Activated CD4-positive, alpha-beta T cell treated with anti-CD3 and anti-CD28 coated beads, Interleukin-2, amount 50 U/mL, for 1 hour (primary cell): ENCODE measurements at places on chromosomes 13 and 19.
A peak's percentile ranks its signal among the peaks of the same experiment; 100 is the strongest.

GRCh38 chr19:14089662-14090508 is 666 bp downstream of the SAMD1 start:
- peak; percentile 46 for DNase-seq

GRCh38 chr13:93249364-93250306 is 23.0 kb downstream of the GPC6 start:
- DNase-seq = no peak

DNA sequence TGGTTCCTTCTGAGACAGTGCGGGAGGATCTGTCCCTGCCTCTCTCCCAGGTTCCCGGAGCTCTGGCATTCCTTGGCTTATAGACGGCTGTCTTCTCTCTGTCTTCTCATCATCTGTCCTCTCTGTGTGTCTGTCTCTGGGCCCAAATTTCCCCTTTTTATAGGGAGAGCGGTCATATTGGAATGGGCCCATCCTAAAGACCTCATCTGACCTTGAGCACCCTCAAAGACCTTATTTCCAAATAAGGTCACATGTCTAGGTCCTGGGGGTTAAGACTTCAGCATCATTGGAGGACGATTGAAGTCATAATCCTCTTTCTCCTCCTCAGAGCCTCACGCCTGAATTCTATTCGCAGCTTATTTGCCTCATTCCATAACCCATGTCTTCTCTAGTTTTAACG is 98.4 kb downstream of the RAB20 start:
- DNase-seq = no peak

DNA sequence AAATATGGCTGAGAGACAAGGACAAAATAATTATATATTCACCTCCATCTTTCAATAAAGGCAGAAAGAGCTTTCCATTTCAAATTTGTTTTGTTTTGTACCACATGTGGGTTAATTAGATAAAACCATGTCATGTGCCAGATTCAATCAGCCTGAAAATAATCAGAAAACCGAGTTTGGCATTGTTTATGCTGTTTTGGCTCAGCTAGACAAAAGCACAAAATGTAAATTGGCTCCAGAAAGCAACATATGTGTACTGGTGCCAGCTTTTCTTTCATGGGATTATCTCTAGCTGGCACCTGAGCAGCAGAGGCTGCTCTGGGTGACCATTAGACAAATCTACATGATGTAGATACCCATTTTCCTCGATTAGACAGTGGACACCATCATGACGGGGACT is 9.2 kb upstream of the DNAJC15 start:
- no peak for DNase-seq
